ENCODE measurements at places on chromosomes 12 and 14. TPM values are rescaled to one million over a fixed set of nuclear protein-coding genes. Genes with fewer than 3 reads are reported as not detected.
A peak's percentile ranks its signal among the peaks of the same experiment; 100 is the strongest.

DNA sequence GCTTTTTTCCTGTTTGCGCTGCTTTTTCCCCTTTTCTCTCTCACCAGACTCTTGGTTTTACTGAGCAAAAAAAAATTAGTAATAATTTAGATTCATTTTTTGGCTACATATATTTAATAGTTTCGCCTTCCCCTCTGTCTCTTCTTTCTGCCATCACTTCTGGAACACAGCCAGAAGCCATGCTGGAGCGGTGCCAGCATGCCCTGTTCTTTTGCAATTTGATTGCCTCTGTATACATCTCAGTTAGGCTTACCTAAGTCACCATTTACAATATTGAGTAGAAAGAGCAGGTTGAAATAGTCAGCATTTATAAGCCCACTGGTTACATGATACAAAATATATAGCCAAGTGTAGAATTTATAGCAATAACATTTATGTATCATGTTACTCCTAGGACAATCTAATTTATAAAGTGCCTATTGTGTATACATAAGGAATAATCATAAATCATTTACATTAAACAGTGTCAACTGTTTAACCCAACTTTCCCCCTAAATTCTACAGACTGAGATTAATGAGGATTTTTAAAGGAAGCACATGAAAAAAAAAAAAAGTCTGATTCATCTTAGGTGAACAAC is 413.8 kb upstream of the SOX5 start:
- no peak for DNase-seq

DNA sequence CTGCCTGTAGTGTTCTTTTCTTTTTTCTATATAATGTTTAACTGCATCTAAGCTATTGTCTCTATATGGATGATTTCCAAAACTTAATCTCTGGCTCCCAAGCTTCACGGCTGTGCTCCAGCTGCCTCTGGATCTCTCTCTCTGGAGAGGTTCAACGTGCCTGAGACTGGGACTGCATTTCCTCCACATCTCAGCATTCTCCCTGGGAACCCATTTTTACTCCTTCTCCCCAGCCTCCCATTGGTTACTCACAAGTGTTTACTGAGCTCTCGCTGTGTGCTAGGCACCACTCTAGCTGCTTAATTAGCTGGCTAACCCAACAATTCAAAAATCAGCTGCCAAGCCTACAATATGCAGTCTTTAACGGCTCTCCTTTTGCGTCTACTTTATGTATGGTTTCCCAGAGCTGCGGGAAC is 34.7 kb downstream of the FBXL14 start:
- no peak for DNase-seq

GRCh38 chr14:92886337-92886736 is 36.6 kb upstream of the CHGA start:
- DNase-seq = no peak

GRCh38 chr14:57482120-57482519 is 11.5 kb downstream of the CCDC198 start:
- DNase-seq = no peak

- no peak for DNase-seq
Measured at GRCh38 chr14:56650048-56650447, 70.5 kb downstream of the TMEM260 start.

DNA sequence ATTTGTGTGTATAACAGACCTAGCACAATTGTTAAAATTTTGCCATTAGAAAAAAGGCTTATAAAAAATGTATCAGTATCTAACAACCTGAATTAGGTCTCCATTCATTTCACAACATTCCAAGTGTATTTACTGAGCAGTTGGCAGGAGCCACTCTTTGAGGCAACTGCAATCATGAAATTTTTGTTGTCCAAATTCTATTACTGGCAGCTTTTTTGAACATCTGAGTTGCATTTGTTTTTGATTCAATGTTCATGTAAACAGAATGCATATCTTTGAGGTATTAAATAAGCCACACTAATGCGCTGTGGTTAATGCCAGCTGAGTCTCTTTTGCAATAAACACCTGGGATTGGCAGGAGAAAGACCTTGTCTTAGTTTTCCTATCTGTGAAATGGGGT is 8.7 kb downstream of the KITLG start:
- no peak for DNase-seq

DNA sequence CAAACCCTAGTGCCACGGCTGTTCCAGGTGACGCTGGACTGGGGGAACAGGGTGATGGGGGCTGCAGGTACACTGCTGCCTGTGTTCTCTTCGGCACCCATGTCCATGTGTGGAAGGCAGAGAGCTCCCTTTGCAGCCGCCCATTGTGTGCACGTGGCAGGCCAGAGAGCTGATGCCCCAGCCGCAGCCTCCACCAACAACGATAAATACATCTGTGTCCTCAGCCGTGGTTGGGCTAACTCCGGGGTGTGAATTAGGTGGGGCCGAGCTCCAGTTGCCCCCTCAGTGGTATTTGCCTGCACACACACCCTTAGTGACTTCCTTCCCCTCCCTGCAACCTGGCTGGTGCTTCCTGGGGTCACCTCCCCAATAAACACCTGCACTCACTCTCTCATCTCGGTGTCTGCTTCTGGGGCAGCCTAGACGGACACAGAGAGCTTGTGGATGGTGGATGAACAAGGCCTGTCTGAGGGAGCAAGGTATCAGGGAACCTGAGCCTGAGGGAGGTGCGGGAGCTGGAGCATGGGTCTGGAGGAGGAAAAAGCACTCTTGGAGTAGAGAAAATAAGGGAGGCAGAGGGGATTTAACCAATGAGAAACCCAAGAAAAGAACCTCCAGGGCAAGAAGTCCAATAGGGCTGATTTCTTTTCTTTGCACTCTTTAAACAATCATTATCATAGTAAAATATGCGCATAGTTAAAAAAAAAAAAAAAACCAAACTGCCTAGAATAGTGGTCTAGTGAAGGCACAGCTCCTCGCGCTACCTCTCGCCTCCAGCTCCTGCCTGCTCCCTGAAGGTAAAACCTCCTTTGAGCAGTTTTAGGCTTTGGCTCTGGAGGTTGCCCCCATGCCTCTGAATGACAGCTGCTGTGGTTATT is 112.6 kb downstream of the ZNF664 start:
- DNase-seq = no peak

- no peak for DNase-seq
Measured at GRCh38 chr12:123034865-123035264, 54.4 kb downstream of the ARL6IP4 start.

GRCh38 chr14:23008831-23009230 is 1.1 kb downstream of the C14orf93 start:
- no peak for DNase-seq

DNA sequence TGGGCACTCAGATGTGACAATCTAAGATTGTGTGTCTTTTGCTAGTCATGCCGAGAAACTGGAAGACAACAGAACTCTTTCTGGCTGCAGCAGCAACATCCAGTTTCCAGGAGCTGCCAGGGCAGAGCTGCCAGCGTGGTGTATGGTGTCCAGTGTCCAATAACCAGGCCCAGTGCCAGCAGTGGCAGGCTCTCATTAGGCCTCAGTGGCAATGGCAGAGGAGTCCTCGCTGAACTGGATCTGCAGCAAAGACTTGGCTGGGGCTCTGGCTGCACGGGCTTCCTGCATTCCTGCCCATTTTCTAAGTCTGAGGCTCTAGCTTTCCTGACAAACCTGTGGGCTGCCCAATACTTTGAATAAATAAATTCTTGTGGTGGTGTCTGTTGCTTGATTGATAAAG is 26.2 kb upstream of the PPM1A start:
- peak; percentile 3 for DNase-seq

GRCh38 chr14:104702673-104703072 is 13.3 kb downstream of the INF2 start:
- no peak for DNase-seq

GRCh38 chr12:121705514-121705913 is 7.0 kb upstream of the TMEM120B start:
- no peak for DNase-seq

- no peak for DNase-seq
Measured at GRCh38 chr14:75991753-75992152, 6.2 kb downstream of the IFT43 start.

DNA sequence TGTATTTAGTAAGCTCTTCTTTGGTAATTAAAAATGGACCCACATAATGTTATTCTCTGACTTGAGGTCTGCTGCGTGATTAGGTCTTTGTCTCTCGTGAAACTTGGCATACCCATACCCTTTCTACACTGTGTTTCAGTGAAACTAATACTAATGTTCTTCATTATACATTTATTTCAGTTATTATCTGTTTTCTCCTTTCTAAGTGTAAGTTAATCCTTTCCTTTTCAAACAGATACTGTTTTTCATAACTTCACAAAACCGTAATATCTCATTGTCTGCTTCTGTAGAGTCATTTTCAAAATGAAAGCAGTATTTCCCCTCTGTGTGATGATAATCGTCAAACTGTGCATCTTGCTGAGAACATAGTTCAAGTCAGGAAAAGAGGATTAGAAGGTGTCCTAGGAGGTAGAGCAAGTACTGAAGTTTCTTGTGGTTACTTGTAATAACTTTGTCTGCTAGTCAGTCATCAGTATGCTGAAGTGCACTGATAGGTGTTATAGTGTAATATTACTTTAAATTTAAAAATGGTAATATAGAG is 15.9 kb downstream of the PYROXD1 start:
- DNase-seq = no peak

- DNase-seq = peak; percentile 72
Measured at GRCh38 chr12:92827836-92828431, 101.2 kb downstream of the EEA1 start.

DNA sequence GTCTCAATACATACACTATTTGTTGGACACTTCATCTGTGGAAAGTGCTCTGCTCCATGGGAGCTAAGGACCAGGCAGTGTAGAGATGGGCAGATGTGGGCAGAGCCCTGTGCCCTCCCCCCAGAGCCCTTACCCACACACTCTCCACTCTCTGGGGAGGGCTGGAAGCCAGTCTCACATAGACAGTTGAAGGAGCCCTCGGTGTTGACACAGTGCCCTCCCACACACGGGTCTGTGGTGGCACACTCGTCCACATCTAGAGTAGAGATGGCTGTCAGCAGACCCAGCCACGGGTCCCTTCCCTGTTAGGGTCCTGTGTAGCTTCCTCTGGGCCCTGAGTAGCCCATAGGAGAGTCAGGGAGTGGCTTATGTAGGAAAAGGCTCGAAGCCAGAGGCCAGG is 14.3 kb downstream of the ISCA2 start:
- DNase-seq = no peak

DNA sequence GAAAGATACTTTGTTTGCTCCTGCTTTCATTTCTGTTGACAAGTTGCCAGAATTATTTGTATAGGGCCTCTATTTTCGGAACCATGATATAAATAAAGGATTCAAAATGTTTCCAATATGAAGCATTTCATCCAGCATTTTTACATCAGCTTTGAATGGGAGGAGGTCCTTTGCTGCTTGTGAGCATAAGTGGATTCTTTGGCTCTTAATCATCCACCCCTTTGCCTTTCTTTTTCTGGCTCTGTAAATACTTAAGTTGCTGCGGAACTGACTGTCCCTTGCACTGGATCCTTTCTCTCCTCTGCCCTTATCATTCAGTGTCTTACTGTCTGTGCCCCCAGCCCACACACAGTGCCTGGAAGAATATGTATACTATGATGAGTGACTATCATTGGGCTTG is 357.3 kb upstream of the RGS6 start:
- DNase-seq = peak; percentile 3

- no peak for DNase-seq
Measured at GRCh38 chr12:127025545-127025944, 1241.4 kb upstream of the TMEM132C start.

DNA sequence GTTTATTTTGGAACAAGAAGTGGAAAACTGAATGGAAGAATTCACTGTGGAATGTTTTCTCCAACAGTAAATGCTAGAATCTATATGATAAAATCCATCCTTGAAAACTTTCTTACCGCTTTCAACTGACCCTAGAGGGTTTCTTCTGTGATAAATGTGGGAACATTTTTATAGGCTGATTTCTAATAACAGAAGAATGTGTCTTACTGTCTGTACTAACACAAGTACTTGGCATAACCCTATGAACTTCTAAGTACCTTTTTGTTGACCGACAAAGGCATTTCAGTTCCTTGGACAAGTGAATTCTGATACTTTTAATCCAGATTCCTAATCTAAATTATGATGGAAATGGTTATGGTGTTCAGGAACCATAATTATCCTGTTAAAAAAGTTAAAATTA is 1109.7 kb upstream of the FLRT2 start:
- DNase-seq = no peak

DNA sequence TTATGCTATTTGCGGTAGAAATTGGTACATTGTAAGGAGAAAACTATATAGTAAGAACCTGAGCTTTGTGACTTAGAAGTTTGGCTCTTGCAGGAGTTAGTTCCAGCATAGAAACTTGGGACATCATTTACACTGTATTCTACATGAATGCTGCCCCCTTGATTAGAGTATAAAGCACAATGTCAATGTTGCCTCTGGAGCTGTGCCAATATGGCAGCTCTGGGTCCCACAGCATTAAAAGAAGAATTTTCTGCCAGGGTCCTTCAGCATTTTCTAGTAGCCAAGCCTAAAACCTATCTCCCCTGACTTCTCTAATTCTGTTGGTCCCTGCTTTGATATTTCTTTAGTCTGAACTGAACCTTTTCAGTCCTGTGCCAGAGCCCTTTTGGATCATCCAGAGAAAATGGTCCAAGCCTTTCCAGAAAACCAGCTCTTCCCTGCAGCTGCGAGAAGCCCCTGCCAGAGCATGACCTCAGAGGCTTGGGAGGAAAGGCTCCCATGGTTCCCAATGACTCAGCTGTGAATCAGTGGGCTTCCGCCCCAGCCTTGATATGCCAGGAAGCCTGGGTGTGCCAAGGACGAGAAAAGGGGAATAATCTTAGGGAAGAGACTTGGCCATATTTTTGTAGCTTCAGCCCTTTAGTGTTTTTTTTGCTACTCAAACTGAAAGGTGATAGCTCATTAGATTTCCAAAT is 43.2 kb downstream of the PLEKHG7 start:
- DNase-seq = no peak

DNA sequence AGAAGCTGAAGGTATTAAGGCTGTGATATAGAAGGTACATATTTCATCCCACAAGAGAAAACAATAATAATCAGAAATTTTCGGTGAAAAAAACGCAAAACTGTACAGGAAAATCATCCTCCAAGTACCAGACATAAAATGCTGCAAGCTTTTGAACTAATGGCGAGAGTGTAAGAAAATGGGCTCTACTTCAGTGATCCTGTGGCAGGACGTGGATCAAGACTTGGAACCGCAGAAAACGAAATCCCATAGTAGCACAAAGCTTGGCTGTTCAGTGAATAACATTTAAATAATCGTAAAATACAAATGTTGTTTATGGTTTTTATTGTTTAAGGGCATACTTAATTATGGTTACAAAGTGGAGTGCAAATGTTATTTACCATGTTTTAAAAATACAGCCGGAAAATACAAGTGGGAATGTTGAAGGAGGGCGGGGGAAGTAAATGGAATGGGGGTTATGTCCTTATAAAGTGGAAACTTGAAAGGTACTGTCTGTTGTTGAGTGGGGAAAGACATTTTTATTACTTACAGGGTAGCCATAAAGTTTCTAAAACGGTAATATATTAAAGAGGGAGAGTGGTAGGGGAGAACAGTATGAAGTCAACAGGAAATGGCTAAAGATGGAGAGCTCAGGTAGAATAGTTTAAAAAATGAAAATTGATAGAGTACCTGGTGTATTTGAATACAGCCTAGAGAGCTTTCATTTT is 1.1 kb downstream of the SMIM10L1 start:
- peak; percentile 58 for DNase-seq

GRCh38 chr12:125159702-125160101 is 94.5 kb downstream of the AACS start:
- DNase-seq = no peak

Gene PKP2
- 34.0 TPM for total RNA-seq

Gene TAOK3
- total RNA-seq = 3.1 TPM

Gene IFI27L2
- 52.3 TPM for total RNA-seq

Gene ANHX
- not detected for total RNA-seq

Gene ADAMTS20
- total RNA-seq = not detected

Gene NR2C1
- 27.4 TPM for total RNA-seq

Gene MANSC4
- not detected for total RNA-seq

Gene NPFF
- not detected for total RNA-seq

Gene TMTC2
- 18.2 TPM for total RNA-seq

Gene GLIPR1L1
- not detected for total RNA-seq

Gene ACTN1
- 104 TPM for total RNA-seq

Gene RFX4
- not detected for total RNA-seq

All from HT-29 (cell line).